AG10803 (cell line): ENCODE measurements at places on chromosomes 11 and 22.
A peak's percentile ranks its signal among the peaks of the same experiment; 100 is the strongest.

- no peak for DNase-seq
These were observed 55.5 kb downstream of the PAK1 start for GRCh38 chr11:77418155-77418970.

DNA sequence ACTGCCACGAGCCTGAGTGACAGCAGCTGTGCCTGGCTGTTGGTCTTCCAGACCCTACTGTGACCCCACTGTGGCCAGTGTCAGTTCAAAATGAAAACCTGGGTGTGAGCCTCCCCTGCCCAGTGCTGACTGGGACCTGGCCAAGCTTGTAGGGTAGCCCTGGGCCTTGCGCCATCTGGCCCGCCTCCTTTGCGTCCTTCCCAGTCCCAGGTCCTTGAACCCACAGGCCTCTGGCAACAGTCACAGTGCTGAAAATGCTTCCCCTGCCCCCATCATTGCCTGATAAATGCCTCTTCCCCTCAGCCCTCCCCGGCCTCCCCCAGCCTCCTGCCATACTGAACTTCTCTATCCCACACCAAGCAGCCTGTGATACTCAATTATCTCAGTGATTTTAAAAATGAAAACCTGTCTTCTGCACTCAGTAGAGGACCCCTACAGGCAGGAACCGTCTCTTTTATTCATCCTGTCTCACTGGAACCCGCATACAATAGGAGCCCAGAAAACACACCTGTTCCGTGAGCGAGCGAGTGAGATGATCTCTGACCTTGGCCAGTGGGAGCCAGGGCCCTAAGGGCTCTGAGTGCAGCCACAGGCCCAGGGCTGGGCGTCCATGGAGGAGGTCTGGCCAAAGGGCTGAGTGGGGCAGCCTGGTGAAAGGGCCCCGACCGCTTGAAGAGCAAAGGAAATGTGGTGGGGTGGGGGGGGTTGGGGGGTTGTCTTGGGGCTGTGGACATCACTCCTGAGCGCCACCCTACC lies 49.7 kb upstream of the TTLL12 start:
- DNase-seq: no peak

DNA sequence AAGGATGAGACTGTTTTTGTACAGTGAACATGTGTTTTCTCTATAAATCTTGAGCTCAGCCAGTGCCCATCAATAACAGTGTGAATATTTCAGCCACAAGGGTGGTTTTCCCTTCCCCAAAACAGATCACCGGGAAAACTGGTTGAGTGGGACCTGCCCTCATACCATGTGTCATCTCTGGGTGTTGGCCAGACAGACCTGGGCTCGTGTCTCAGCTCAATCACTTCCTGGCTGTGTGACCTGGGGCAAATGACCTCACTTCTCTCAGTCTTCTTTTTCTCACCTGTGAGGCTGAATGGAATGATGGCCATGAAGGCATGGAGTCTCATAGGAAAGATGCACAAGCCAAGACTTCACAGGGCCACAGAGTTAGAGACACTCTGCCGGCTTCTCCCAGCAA lies 74.7 kb downstream of the COMMD9 start:
- no peak for DNase-seq

GRCh38 chr22:44870021-44870420 lies 117.6 kb downstream of the ARHGAP8 start:
- peak; percentile 18 for DNase-seq

- no peak for DNase-seq
These were observed 38.2 kb downstream of the SCUBE1 start for GRCh38 chr22:43304831-43305590.

DNA sequence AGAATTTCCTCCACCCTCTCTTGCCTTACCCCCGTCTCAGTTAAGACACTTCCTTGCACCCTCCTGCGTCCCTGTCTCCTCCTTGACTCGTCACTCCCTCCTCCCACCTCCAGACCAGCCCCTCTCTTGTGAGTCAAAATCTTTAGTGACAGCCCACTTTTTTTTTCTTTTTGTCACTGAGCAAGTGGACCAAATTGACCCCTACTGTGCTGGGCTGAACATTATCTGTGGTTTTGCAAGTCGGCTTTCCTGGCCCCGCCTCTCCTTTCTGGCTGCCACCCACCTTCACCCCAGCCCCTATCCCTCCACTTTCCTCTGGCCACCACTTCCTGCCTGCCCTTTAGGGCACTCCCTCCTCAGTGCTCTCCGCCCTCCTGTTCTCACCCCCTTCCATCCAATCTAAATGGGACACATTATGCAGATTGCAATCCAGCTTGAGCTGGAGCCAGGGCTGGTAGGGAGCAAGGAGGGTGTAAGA lies at the start of gene APLNR:
Gene APLNR (minus strand): TSS at position 47 of the 478 bp plus-strand sequence. CDS start 246 bp downstream, outside the sequence.
- DNase-seq: no peak
